Omental fat pad (tissue), 4 donors: ENCODE measurements at places on chromosomes 5 and 9. TPM values are rescaled to one million over a fixed set of nuclear protein-coding genes. Genes with fewer than 3 reads are reported as not detected.

DNA sequence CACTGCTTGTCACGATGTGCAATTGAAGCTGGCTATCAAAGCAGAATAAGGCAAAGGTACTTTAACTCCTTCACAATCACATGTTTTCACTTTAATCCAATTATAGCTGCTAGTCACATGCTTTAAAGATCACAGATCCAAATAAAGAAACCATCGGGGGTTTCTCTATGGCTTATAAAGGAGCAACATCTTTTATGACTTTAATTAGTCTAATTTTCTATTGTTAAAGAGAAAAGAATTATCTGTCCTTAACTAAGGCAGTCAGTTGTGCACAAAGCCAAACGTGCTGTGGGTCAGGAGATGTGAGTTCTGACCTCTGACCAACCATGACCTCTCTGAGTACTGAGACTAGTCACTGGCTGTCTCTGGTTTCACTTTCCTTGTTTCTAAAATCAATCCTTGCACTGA, 561.1 kb downstream of the RAB3C start:
- no peak for DNase-seq

- no peak for DNase-seq
These were observed 1651.5 kb downstream of the EFNA5 start for GRCh38 chr5:106019261-106019660.

- DNase-seq, result no peak
These were observed 24.7 kb upstream of the IQGAP2 start for GRCh38 chr5:76378355-76378754.

GRCh38 chr5:110463106-110463505, 263.4 kb downstream of the TMEM232 start:
- no peak for DNase-seq

DNA sequence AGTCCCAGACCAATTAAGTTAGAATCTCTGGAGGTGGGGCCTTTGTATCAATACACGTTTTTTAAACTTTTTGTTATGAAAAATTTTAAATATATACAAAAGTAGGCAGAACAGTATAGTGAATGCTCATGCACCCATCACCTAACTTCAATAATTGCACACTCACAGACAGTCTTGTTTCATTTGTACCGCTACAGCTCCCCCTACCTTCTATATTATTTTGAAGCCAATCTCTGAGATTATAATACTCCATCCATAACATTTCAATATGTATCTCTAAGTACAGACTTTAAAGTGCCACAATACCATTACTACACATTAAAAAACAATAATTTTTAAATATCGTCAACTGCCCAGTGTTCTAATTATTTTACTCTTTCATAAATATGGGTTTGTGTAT, 32.9 kb downstream of the ISL1 start:
- no peak for DNase-seq

- DNase-seq, result no peak
These were observed 292.4 kb downstream of the ZNF608 start for GRCh38 chr5:124454081-124454480.

DNA sequence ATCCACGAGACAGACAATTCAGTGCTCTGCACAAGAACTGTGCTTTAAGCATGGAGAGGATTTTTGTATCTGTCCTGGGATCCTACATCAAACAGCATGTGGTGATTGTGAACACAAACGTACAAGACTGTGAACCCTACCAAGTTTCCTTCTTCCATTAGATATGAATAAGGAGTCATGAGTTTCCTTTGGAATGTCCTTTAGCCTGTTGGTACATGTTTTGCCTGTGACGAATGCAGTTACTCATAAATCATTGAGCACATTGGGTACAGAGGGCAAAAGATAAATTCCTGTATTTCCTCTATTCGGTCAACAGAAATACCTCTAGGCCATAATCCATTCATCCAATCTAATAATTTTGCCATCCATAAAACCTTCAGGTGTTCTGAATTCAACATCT, 61.5 kb downstream of the FXN start:
- DNase-seq, result no peak

DNA sequence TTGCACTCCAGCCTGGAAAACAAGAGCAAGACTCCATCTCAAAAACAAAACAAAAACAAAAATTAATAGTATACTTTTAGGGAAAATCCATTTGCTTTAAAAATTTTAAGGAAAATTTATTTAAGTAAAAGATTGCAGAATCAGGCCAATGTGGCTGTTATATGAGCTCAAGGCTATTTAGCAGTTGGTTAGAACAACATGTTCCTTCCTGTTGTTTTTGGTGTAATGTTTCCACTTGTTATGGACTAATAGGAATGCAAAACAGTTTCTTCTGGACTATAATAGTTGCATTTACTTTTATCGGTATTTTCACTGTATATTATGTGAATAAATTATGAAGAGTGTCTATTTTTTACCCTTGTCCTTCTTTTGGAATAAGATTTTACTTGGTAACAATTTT, 3.0 kb upstream of the CDC42SE2 start:
- no peak for DNase-seq

- DNase-seq, result no peak
These were observed 377.8 kb downstream of the IRX2 start for GRCh38 chr5:2373631-2374030.

DNA sequence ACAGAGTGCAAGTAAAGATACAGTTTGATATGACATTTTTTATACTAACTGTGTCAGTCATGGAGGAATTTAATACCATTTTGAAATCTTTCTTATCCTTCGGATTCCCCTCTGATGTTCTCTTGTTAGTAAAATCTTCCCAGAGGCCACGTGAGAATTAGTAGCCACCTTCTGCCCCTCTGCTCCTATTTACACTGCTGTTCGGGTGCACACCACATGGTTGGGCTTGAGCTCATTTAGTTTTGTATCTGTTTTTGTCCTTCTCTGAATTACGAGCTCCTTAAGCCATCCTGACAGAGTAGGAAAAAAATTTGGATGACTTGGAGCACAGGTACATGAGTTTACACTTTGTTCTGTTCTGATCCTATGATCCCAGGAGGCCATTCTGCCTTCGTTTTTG, 109.7 kb downstream of the SV2C start:
- no peak for DNase-seq

GRCh38 chr5:34915856-34916192, 313 bp downstream of the BRIX1 start:
- DNase-seq, result no peak

DNA sequence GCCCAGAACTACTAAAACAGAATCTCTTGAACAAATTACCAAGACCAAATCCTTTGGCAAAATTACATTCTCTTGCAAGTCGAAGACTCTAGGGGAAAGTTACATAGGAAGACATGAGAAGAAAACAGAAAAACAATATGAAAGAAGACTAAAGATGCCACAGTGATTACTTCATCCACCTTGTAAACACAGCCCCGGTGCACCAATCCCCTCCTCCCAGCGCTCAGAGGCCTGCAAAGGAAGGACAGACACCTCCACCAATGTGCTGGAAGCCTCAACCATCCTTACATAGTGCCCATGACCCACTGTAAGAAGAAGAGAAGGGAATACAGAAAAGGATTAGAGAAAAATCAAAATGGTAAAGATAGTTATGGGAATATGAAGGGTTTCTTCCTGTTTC, 218.5 kb downstream of the SPOCK1 start:
- no peak for DNase-seq

GRCh38 chr9:68627594-68627993, 77.4 kb upstream of the PIP5K1B start:
- DNase-seq, result no peak

- no peak for DNase-seq
These were observed 89.1 kb upstream of the PTPRD start for GRCh38 chr9:10701906-10702305.

DNA sequence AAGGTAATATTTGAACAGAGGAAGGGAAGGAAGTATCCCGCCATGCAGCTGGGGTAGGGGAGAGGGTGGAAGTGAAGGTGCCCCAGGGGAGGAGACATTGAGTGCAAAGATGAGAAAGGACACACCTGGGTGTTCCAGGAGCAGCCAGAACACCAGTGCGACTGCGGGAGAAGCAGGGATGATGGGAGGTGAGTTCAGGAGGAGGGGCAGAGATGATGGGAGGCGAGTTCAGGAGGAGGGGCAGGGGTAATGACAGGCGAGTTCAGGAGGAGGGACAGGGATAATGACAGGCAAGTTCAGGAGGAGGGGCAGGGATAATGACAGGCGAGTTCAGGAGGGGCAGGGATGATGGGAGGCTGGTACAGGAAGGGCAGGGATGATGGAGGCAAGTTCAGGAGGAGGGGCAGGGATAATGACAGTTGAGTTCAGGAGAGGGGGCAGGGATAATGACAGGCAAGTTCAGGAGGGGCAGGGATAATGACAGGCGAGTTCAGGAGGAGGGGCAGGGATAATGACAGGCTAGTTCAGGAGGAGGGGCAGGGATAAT, 17.2 kb upstream of the SPOCK1 start:
- no peak for DNase-seq

DNA sequence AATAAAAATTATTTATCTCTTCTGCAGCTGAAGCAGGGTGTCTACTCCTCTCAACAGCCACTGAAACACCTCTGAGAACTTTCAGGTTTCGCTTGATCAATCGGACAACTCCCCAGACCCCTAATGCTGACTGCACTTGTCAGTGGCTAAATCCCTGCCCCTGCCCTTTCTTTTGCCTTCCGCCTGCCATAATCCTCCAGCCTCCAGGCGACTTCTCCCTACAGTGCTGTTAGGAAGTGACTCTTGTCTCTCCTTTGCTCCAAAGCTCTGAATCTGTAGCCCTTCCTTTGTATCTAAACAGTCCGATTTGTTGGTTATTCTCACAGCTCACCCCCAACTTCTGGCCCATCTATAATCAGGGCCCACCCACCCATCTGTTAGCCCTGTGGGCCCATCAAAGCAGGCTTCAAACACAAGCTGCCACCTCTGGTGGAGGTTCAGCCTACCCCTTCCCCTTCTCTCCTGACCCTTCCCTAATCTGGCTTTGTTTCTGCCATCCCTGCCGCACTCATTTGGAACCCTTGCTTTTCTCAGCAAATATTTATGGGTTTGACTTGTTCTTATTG, 53.7 kb upstream of the IFNK start:
- no peak for DNase-seq

DNA sequence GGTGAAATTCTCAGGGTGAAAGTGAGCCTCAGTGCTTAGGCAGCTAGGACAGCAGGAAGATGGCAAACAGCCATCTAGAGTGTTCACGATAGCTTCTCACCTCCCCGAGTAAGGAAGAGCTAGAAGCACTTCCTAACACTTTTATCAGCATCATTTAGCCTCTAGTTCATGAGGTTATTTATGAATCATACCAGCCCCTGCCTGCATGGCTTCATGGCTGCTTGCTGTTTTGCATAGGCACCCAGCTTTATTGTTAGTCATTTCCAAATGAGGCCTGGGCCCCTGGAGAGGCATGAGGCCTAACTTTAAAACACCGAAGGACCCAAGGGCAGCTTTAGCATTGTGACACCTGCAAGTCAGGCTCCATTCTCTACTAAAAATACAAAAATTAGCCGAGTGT, 134.9 kb upstream of the PANK3 start:
- no peak for DNase-seq

- DNase-seq, result no peak
These were observed 276.8 kb downstream of the PBX3 start for GRCh38 chr9:126023962-126024361.

Gene DOCK2
- 28.4 TPM for total RNA-seq

Gene FGF10
- total RNA-seq, result 22.5 TPM

Gene OLFML2A
- total RNA-seq, result 14.0 TPM

Gene FBXW2
- 42.5 TPM for total RNA-seq

Gene HTR4
- total RNA-seq, result not detected

Gene PCDHGA2
- total RNA-seq, result 2.6 TPM

Gene STX17
- 21.3 TPM for total RNA-seq

Gene PAXX
- 37.0 TPM for total RNA-seq

Gene LRRC14B
- total RNA-seq, result not detected

Gene EPB41L4B
- total RNA-seq, result 47.7 TPM
